Activated CD8-positive, alpha-beta memory T cell treated with anti-CD3 and anti-CD28 coated beads, Interleukin-2, amount 10 ng/mL, durations not matched to agents 7 days and 5 days (primary cell): ENCODE measurements at places on chromosomes 1 and 21. TPM values are rescaled to one million over a fixed set of nuclear protein-coding genes. Genes with fewer than 3 reads are reported as not detected.
A peak's percentile ranks its signal among the peaks of the same experiment; 100 is the strongest.

- H3K36me3 ChIP-seq = no peaks in the 10 kb centered on the region
- H3K27ac ChIP-seq = no peak overlapping the region
- DNase-seq = no peak
- H3K27me3 ChIP-seq = peaks cover 3% of the 10 kb centered on the region
- H3K4me1 ChIP-seq = no peaks in the 10 kb centered on the region
These were observed 69.5 kb downstream of the TM2D1 start for GRCh38 chr1:61655453-61655852.

DNA sequence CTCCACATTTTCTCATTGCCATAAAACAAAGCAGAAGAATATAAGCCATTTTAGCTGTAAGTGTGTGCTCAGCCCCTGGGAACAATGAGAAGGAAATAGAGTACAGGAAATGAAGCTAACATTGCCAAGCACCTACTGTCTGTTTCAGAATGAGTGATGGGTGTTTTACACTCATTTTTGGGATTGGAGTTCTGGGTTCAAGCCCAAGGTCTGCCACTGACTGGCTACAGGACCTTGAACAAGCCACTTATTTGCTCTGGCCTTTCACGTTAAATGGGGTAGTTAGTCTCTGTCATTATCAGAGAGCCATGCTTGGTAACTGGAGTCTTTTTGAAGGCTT is 80.7 kb upstream of the KAZN start:
- H3K4me3 ChIP-seq = no peak overlapping the region
- no peaks in the 10 kb centered on the region for H3K36me3 ChIP-seq
- no peak for DNase-seq
- H3K27ac ChIP-seq = no peak overlapping the region
- H3K4me1 ChIP-seq = no peaks in the 10 kb centered on the region

- H3K4me3 ChIP-seq = no peak overlapping the region
- no peaks in the 10 kb centered on the region for H3K27me3 ChIP-seq
- no peaks in the 10 kb centered on the region for H3K4me1 ChIP-seq
These were observed 28.9 kb upstream of the C1orf87 start for GRCh38 chr1:60102267-60103061.

Gene RNU1-2
- 3,744 TPM for total RNA-seq

Gene MRPS15
- total RNA-seq = 115 TPM

DNA sequence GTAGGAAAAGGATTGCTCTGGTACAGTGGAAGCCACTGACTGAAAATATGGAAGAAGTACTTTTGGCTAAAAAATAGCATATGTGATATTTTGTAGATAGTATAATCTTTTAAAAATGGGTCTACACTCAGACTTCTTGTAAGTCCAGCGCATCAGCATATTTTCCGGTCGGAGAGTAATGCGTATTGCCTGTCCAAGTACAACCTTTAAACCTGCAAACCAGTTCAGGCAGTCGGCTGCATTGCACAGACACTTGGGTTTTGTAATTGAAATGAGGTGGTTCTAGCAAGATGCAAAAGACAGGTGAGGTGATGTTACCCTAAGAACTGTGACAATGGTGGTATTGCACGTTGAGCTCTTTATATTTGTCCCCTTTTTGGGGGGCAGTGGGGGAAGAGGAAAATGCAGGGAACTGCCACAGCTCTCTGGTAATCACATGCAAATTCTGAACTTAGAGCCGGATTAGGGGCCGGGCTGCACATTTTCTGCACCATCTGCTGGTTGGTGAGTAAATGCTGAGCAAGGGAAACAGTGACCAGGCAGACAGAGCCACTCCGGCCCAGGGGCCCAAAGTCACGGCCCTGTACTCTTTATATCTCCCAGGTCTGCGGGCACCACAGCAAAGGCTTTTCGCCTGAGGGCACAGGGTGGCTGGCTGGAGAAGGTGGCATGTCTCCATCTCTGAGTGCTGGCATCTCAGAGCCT is 2.3 kb downstream of the GPR137B start:
- no peak overlapping the region for H3K4me3 ChIP-seq
- H3K27ac ChIP-seq = no peak overlapping the region
- DNase-seq = no peak
- H3K4me1 ChIP-seq = peaks cover 18% of the 10 kb centered on the region
- H3K36me3 ChIP-seq = peaks cover 6% of the 10 kb centered on the region
- H3K27me3 ChIP-seq = peaks cover 22% of the 10 kb centered on the region

Gene RHEX
- total RNA-seq = not detected

DNA sequence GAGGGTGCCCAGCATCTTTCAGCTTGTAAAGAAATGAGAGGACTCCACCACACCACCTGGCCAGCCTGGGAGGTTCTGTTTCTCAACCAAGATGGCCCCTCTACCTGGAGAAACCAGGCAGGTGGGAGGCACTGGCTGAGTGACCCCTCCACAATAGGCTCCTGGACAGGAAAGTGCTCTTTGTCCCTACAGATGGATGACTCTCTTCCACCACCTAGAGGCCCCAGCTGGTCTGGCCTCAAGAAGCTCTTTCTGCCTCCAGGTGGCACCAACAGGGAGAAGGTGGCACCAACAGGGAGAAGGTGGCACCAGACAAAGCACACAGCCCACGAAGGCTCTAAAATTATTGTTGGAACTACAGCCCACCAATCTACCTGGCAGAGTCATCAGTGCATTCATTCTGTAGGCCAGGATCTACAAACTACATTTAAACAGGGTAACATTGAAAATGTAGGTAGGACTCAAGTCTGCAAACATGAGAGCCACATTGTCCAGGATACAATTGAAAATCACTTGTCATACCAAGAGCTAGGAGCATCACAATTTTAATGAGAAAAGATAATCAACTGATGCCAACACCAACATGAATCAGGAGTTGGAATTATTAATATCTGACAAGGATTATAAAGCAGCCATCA is 14.4 kb downstream of the TMPRSS3 start:
- peak; percentile 71 for DNase-seq
- H3K27me3 ChIP-seq = no peaks in the 10 kb centered on the region
- H3K27ac ChIP-seq = no peak overlapping the region
- H3K36me3 ChIP-seq = peaks cover 33% of the 10 kb centered on the region
- no peak overlapping the region for H3K4me3 ChIP-seq

- peaks cover 47% of the 10 kb centered on the region for H3K4me1 ChIP-seq
- H3K27me3 ChIP-seq = no peaks in the 10 kb centered on the region
- H3K4me3 ChIP-seq = no peak overlapping the region
- H3K36me3 ChIP-seq = peaks cover 32% of the 10 kb centered on the region
These were observed 40.2 kb upstream of the IL10 start for GRCh38 chr1:206812471-206812870.

- H3K27me3 ChIP-seq = no peaks in the 10 kb centered on the region
- no peak overlapping the region for H3K4me3 ChIP-seq
- no peaks in the 10 kb centered on the region for H3K4me1 ChIP-seq
- peak; percentile 28 for DNase-seq
These were observed 30.7 kb downstream of the IGFN1 start for GRCh38 chr1:201221201-201221846.

Gene YBEY
- 6.9 TPM for total RNA-seq

GRCh38 chr1:59666106-59666505 is 148.6 kb upstream of the HOOK1 start:
- H3K36me3 ChIP-seq = no peaks in the 10 kb centered on the region
- H3K27ac ChIP-seq = no peak overlapping the region
- no peaks in the 10 kb centered on the region for H3K27me3 ChIP-seq
- DNase-seq = no peak
- no peaks in the 10 kb centered on the region for H3K4me1 ChIP-seq

Gene TOMM40L
- 27.6 TPM for total RNA-seq

- H3K4me1 ChIP-seq = peaks cover 6% of the 10 kb centered on the region
- no peak overlapping the region for H3K4me3 ChIP-seq
- peaks cover 13% of the 10 kb centered on the region for H3K27me3 ChIP-seq
- H3K36me3 ChIP-seq = no peaks in the 10 kb centered on the region
These were observed 19.5 kb downstream of the KIF17 start for GRCh38 chr1:20698195-20698910.

Gene OR2G2
- not detected for total RNA-seq

- peaks cover 28% of the 10 kb centered on the region for H3K27me3 ChIP-seq
- H3K36me3 ChIP-seq = no peaks in the 10 kb centered on the region
- H3K4me1 ChIP-seq = peaks cover 26% of the 10 kb centered on the region
- H3K27ac ChIP-seq = no peak overlapping the region
These were observed 759 bp downstream of the GPR157 start for GRCh38 chr1:9128166-9128519.

DNA sequence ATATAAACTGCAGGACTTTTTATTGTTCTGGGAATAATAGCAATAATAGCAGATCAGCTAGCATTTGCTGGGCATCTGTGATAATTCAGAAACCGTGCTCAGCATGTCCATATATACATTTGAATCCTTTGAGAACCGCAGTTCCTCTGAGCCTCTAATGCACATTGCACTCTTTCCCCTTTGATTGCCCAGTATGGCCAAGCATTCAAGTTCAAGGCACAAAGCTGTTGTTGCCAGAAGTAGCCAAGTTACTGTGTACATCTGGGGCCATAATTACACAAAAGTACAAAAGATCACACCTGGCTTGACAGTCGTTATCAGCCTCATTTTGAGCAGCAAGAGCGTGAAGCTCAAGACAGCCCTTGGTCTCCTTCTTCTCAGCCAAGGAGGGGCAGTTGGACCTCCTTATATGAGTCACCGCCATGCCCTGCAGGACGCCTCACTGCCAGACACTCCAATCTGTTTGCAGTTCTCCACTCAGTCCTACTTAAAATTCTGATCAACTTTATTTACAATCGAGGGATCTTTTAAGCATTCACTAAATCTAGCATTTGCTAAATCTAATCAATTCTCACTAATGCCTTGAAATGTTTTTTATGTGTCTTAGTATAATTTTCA is 216.0 kb downstream of the SLC35F3 start:
- no peak overlapping the region for H3K4me3 ChIP-seq
- H3K27ac ChIP-seq = no peak overlapping the region
- H3K36me3 ChIP-seq = no peaks in the 10 kb centered on the region
- H3K4me1 ChIP-seq = no peaks in the 10 kb centered on the region
- peaks cover 32% of the 10 kb centered on the region for H3K27me3 ChIP-seq
- DNase-seq = no peak

- H3K4me1 ChIP-seq = no peaks in the 10 kb centered on the region
- DNase-seq = no peak
- no peaks in the 10 kb centered on the region for H3K27me3 ChIP-seq
- H3K36me3 ChIP-seq = no peaks in the 10 kb centered on the region
- H3K4me3 ChIP-seq = no peak overlapping the region
- H3K27ac ChIP-seq = no peak overlapping the region
These were observed 79.9 kb downstream of the SIPA1L2 start for GRCh38 chr1:232550007-232550406.

- H3K4me3 ChIP-seq = no peak overlapping the region
- H3K27ac ChIP-seq = no peak overlapping the region
- DNase-seq = no peak
- H3K27me3 ChIP-seq = no peaks in the 10 kb centered on the region
- peaks cover 4% of the 10 kb centered on the region for H3K36me3 ChIP-seq
- peaks cover 6% of the 10 kb centered on the region for H3K4me1 ChIP-seq
These were observed 139.4 kb upstream of the KIAA1614 start for GRCh38 chr1:180773210-180773865.

- H3K36me3 ChIP-seq = no peaks in the 10 kb centered on the region
- H3K27ac ChIP-seq = no peak overlapping the region
- DNase-seq = no peak
- H3K27me3 ChIP-seq = no peaks in the 10 kb centered on the region
- no peak overlapping the region for H3K4me3 ChIP-seq
These were observed 19.9 kb upstream of the NRIP1 start for GRCh38 chr21:15084668-15085067.

Gene KCNK1
- 0.61 TPM for total RNA-seq

- no peak overlapping the region for H3K27ac ChIP-seq
- peaks cover 55% of the 10 kb centered on the region for H3K36me3 ChIP-seq
- H3K4me1 ChIP-seq = peaks cover 62% of the 10 kb centered on the region
- H3K27me3 ChIP-seq = no peaks in the 10 kb centered on the region
These were observed 17.0 kb upstream of the LRRC8C start for GRCh38 chr1:89615676-89616598.

- H3K27me3 ChIP-seq = no peaks in the 10 kb centered on the region
- peaks cover 70% of the 10 kb centered on the region for H3K36me3 ChIP-seq
- H3K27ac ChIP-seq = no peak overlapping the region
- H3K4me1 ChIP-seq = no peaks in the 10 kb centered on the region
- H3K4me3 ChIP-seq = no peak overlapping the region
- DNase-seq = no peak
These were observed 30.3 kb downstream of the ASPM start for GRCh38 chr1:197116156-197116555.

DNA sequence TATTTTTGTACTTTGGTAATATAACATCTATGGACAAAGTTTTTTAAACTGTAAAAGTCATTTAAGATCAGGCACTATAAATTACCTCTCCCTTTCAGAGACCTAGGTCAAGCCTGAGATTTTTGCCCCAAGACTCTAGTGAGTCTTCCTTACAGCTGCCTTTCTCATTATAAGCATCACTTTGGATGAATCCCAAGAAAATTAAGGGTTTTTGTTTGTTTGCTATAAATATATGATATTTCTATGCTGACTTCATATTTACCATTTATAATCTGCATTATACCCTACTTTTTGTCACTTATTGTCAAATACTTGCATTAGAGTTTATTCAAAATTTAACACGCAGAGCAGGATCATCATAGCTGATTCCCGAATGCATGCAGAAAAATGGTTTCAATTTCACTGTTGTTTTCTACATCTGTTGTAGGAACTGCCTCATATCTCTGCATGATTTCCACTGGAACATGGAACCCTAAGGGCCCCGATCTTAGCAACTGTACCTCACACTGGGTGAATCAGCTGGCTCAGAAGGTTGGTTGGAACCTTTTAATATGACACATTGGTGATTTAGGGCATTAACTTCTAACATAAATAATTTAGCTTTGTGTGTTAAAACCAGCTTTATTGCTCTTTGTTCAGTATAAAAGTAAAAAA is 150.0 kb downstream of the ADGRL2 start:
- DNase-seq = no peak
- H3K27ac ChIP-seq = no peak overlapping the region
- no peaks in the 10 kb centered on the region for H3K27me3 ChIP-seq
- no peaks in the 10 kb centered on the region for H3K4me1 ChIP-seq

DNA sequence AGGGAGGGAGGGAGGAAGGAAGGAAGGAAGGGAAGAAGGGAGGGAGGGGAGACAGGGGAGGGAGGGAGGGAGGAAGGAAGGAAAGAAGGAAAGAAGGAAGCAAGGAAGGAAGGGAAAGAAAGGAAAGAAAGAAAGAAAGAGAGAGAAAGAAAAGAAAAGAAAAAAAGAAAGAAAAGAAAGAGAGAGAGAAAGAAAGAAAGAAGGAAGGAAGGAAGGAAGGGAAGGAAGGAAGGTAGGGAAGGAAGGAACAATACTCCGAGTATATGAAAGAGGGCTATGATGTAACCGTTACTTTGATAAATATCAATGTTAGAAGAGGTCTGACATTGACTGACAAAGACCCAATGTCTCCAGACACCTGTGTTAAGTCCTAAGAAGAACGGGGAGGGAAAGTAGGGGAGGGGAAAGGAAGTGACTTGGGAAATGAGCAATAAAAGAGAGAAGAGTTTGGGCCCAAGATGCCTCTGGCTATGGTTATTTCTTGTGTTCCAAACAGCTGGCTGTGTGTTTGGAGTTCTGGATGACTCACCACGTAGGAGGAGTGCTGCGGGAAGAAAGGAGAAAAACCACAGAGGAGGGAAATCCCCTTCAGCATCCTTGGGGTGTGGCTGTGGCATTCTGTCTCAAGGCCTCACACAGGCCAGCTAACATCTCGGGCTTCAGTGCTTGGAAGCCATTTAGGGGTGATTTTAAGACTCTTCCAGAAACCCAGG is 37.0 kb upstream of the RXRG start:
- H3K27ac ChIP-seq = no peak overlapping the region
- H3K36me3 ChIP-seq = no peaks in the 10 kb centered on the region
- peaks cover 19% of the 10 kb centered on the region for H3K4me1 ChIP-seq
